ENCODE measurements at places on chromosomes 2 and 18.

DNA sequence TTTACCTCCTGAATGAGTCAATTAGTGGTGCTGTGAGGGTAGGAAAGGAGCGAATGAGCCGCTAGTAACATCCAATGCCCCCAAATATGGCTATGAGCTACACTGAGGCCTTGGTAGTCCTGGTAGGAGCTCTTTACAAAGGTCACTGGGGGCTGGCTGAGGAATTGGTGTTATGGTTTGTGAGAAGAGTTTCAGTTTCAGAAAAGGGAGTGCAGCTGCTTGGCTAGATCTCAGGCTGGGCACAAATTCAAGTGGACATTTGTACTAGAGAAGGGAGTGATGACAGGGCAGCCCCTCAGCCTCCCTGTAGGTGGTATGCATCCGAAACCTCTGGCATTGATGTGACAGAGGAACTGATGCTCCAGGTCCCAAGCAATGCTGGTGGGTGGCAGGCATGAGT is 13.9 kb upstream of the PAIP2B start:
- DNase-seq, result no peak

GRCh38 chr2:121617042-121617599 is 32.1 kb downstream of the CLASP1 start:
- no peak for DNase-seq

DNA sequence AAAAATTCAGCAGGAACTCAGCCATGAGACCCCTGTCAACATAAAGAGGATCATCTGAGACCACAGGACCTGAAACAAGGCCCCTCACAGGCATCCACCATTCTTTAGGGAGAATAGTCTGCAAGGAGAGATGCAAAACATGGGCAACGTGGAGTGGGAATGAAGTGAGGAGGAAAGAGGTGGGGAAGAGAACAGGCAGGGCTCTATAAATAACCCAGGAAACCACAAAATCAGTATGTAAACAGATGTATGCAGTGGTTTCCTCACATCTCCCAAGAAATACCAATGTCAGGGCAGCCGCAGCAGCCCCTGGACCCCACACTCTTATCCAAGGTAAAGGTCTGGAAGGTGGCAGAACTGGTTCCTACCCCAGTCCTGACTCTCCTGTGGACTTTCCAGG is 168.5 kb downstream of the EN1 start:
- no peak for DNase-seq

GRCh38 chr2:233041722-233042323 is 9.4 kb downstream of the NEU2 start:
- no peak for DNase-seq

GRCh38 chr2:136651456-136652010 is 113.8 kb upstream of the THSD7B start:
- DNase-seq, result no peak

DNA sequence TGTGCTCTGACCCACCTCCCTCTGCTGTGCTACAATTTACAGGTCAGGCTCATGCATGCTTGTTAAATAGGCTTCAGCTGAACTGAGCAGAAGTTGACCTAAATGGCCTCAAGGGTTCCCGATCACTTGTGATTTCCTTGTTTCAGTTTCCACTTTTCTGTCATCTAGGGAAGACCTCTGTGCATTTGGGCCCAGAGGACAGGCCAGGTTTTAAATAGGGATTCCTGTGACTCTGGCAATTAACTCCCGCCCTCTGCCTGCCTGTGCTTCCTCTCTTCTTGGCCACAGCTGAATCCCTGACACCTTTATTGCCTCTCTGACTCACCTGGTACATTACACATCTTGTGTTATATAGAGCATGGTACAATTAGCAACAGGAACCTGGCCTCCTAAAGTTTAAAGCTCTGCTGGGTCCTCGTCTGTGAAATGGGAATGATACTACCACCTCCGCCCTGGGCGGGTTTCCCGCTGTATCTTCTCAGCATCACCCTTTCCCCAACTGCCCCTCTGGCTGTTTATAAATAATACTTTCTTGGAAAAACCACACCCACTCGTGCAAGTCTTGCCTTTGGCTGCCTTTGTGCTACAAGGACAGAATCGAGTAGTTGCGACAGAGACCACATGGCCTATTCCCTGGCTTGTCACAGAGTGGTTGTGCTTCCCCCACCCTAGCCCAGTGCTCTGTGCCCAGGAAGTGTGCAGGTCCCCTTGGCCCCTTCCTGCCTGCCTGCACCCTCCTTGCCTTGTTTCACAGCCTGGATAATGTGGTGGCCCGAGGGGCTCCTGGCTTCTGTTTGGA is 7.9 kb downstream of the CABLES1 start:
- DNase-seq, result no peak

GRCh38 chr2:74002505-74003421 is 18.1 kb downstream of the TET3 start:
- peak; percentile 68 for DNase-seq

GRCh38 chr2:217897816-217898806 is 104.7 kb downstream of the TNS1 start:
- no peak for DNase-seq

- DNase-seq, result peak; percentile 13
These were observed 156.4 kb upstream of the SH3BP4 start for GRCh38 chr2:234795272-234795920.

GRCh38 chr2:10810202-10811161 is 2.1 kb downstream of the PDIA6 start:
- DNase-seq, result no peak

- DNase-seq, result no peak
These were observed 263.8 kb upstream of the CDH19 start for GRCh38 chr18:66867653-66868052.

- DNase-seq, result peak; percentile 97
These were observed 136.5 kb upstream of the ETAA1 start for GRCh38 chr2:67260343-67261277.

DNA sequence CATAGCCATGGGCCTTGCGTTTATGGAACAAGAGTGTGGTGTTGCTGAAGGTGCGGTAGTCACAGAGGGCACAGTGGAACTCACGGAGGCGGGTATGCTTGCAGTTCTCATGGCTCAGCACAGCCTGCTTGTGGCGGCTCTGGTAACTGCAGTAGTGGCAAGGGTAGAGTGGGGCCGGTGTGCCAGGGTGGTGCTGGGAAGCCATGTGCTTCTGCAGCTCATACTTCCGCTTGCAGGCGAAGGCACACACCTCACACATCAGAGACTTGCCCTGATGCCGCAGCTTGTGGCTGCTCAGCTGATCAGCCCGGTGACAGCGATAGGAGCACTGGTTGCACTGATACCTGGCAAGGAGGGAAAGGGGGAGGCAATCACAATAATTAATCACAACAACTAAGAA is 14.7 kb downstream of the ZNF142 start:
- DNase-seq, result no peak

GRCh38 chr2:112814278-112814677 is 22.3 kb downstream of the IL1B start:
- no peak for DNase-seq

DNA sequence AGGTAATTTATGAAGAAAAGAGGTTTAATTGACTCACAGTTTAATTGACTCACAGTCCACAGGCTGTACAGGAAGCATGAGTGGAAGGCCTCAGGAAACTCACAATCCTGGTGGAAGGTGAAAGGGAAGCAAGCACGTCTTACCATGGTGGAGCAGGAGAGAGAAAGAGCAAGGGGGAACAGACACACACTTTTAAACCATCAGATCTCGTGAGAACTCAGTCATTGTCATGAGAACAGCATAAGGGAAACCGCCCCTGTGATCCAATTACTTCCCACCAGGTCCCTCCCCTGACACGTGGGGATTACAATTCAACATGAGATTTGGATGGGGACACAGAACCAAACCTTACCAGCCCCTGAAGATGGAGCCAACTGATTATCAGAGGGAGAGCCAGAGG is 11.2 kb upstream of the PUM2 start:
- no peak for DNase-seq

GRCh38 chr2:7539760-7540159 is 622.5 kb downstream of the RNF144A start:
- DNase-seq, result peak; percentile 77

DNA sequence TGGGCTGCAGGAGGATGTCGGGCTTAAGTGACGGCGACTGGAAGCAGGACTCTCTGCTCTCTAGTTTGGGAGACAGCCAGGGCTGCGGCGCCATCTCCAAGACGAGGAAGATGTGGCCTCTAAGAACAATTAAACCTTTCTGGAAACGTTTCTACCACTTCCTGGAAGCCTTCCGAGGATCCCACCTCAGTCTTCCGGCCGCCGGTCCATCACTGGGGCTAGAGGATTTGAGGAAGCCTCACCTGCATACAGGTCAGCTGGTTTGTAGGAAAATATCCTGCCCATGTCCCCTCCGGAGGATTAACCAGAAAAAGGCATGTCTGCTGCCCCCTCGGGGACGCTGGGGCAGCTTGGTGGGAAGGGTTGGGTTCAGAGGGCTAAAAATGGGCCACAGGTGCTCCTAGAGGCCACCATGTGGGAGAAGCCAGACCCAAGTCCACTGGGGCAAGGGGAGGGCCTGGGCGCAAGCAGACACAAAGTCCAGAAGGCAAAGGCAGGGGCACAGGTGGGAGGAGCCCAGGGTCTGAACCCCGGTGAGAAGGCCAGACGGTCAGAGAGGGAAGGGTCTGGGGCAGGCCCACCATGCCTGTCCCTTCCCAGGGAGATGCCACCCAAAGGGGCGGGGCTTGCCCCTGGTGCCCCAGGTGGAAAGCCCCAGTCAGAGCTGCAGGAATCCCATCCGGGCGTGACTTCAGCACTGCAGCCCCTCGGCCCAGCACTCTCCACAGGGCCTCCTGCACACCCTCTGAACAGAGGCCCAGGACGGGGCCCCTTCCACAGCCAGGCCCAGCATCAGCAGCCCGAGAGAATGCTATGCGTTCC is 82.2 kb upstream of the ID2 start:
- no peak for DNase-seq

- no peak for DNase-seq
These were observed 79.7 kb downstream of the EML4 start for GRCh38 chr2:42248846-42249245.

- DNase-seq, result peak; percentile 21
These were observed 3.0 kb downstream of the BUB1 start for GRCh38 chr2:110674620-110675555.

DNA sequence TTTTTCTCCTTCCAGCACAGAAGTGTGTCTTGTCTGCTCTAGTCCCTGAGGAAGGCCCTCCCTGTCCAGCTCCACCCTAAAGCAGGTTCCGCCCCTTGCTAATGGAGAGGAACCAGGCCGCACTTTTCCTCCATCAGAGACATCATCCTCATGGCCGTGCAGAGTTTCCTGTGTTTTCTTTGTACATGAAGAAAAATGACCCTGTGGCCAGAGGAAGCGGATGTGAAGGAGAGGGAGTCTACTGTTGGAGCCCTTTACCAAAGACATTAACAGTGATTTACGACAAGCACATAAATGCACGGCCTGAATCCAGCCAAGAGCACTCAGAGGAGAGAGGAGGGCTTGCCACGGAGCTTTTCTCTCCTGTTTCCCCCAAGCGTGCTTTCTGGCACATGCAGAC is 109.5 kb downstream of the RNF144A start:
- no peak for DNase-seq

GRCh38 chr18:55265984-55266383 is 306.7 kb upstream of the CCDC68 start:
- DNase-seq, result no peak

DNA sequence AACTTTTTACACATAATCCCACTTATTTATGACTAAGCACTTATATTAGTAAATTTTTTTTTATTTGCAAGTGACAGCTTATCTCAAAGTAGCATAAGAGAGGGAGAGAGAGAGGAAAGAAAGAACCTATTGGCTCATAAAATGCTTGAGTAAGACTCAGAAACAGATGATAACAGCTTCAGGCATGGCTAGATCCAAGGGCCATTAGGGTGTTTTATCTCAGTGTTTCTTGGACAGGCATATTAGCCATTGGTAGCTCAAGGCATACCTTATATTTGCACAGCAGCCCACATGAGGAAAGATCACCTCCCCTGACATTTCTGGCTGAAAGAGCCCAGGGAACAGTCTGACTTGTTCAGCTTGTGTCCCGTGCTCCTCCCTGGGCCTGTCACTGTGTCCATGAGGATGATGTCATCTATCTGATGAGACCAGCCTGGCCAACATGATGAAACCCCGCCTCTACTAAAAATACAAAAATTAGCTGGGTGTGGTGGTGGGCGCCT is 64.4 kb downstream of the IL1R2 start:
- DNase-seq, result no peak

DNA sequence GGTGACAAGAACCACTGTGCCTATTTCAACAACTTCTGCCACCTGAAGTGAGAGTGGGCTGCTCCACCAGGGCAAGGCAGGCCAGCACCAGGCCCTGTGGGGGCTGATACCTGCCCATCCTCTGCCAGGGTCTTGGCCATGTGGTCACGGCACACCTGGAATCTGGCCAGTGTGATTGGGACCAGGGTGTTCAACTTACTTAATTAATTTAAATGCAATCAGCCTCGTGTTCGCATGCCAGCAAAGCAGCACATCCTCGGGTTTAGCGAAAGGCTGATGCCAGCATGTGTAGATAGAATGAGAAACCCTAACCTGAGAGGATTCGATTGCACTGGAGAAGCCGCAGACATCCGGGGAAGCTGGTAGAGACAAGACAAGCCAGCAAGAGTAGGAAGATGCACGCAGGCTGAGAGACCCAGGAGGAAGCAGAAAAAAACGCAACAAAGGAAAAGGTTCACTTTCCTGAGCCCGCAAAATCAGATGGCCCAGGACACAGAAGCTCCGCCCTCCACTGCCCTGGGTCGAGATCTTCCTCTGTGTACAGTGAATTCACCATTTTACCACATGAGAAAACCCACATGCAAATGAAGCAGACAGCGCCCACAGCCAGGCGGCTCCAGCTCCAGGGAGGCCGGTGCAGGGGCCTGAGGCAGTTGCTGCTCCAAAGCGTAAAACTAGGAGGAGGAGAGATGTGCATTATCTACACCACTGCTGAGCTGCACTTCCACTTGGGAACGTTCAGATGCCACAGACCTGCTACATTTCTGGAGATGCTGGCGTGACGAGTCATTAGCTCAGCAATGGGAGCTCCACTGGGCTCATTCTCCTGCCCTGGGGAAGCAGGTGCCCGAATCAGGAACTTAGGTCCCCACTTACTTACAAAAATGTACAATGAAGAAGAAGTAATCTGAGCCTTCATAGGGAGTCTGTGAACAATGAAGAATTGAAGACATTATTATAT is 92.1 kb downstream of the TMEM18 start:
- no peak for DNase-seq

GRCh38 chr2:190997526-190998113 is 16.4 kb downstream of the STAT1 start:
- DNase-seq, result no peak

DNA sequence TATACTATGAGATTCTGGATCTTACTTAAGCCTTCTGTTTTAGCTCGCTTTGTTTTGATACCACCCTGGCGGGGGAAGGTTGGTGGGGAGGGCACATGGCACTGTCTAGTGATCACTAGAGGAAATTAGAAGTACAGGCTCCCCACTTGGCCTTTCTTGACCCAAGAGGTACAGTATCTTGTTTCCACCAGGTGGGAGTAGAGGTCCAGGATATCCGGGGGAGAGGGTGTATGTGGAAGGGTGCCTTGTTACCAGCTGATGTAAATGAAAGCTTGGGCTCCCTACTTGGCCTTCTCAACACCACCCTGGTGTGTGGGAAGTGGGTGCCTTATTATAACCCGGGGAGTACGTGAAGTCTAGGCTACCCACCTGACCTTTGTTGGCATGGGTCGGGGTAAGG is 7.5 kb downstream of the GALNT1 start:
- DNase-seq, result no peak
